ENCODE measurements at places on chromosomes 1 and 21.

- no peak for DNase-seq
Measured at GRCh38 chr1:1357871-1358432, 403 bp downstream of the MXRA8 start.

DNA sequence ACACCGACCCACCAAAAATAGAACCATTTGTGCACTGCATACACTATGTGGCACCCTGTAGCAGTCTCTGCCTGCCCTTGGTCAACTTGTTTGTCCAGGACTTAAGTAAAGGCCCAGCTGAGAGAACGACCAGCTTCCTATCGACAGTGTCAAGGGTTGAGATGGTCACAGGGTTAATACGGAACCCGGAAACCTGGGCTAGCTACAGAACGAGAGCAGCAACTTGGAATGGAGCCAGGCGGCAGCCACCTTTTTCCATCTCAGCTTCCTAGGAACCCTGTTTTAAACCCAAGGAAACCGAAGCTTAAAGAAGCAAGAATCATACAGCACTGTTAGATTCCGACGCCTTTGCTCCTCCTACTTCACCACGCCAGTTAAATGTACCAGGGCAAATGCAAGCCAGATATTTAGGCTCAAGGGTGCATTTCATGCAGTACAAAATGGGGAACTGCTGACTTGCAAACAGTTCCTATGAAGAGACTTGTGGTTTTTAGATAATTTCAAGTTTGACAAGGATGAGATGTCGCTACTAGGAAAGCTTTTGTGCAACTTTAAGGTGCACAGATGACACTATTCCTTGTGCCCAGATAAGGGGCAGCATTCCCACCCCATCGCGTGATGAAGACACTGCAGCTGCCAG lies 35.5 kb downstream of the SLC66A1 start:
- DNase-seq: no peak

DNA sequence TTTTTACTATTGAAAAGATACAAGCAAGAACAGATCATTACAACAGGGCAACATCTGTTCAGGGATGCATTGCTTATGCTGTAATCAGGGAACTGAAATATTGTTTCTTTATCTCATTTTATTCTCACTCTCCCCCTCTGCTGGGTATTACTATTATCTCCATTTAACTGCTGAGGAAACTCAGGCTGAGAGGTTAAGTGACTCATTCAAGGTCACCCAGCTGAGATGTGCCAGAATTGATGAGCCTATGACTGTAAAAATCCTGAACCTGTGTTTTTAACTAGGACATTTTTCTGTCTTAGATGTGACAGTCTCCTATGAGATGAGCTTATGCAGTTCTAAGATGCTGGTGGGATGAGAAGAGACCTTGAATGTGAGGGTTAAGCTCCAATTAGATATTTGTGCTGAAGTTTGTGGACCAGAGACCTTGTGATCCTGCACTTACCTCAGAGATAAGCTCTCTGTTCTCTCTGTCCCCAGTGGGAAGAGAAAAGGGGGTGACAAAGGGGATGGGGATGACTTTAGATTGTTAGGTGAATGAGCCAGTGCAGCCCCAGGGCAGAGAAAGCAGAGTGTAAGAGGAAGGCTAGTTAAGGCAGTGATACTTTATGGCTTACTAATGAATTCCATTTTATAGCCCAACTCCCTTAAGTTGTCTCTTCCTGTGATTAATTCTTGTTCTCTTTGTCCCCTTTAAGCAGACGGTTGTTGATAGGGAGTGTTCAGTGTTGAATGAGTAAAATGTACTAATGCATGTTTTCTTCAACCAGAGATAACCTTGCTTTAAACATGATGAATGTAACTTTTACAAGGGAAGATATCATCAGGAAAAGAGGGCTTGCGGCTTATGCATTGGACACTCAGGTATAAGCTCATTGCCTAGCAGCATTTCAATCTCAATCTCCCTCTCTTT lies 111.4 kb downstream of the HLX start:
- DNase-seq: no peak

DNA sequence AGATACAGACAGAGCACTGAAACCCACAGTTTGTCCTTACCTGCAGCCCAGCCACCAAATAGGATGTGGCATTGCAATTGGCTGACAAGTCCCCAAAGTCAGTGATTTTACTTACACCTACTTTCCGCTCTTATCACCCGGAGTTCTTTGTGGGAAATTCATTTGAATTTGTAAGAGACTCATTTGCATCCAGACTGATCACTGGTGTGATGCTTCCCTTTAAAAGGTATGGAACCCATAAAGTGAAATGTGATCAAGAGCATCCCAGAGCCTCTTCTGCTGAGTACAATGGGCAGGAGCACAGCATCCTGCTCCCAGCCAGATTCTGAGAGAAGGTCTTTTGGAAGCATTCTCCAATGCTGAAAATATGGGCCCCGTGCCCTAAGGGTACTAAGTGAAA lies 161.4 kb downstream of the DAB1 start:
- no peak for DNase-seq

GRCh38 chr1:172753964-172754363 lies 95.1 kb downstream of the FASLG start:
- DNase-seq: no peak

DNA sequence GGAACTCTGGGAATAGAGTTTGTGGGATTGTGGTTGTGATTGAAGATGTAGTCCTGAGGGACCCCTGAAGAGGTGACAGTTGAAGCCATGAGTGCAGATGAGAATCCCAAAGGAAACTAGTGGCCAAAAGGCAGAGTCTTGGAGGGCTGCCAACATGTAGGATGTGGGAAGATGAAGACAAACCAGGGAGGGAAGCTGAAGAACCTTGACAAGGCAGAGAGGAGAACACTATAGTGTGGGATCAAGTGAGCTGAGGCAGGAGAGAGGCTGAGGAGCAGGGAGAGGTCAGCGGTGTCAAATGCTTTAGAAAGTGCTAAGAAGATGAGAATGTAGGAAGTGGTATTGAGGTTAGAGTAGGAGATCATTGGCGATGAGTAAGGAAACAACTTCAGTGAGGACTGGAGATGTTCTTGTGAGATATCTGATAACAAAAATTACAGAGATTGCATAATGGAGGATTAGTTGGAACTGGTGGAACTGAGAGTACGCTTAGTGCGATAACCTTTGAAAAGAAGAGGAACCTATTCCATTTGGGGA lies 88.5 kb upstream of the VCAM1 start:
- no peak for DNase-seq

DNA sequence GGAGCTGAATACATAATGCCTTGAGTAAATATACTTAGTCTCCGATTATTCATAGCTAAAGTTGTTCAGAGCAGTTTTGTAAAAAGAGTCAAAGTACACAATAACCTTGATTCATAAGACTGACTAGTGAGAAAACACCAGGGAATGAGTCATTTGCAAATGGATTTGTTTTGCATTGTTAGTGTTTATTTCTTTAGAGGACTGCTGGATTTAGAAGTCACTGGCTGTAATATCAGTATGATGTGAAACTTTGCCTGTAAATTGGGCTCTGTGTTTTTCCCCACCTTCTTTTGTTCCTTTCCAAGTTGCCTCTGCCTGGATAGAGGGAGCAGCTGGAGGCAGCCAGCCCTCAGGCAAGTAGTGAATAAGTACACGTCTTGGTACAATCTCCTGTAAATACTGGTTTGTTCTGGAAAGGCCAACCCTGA lies 474.7 kb downstream of the NUF2 start:
- DNase-seq: peak; percentile 74

DNA sequence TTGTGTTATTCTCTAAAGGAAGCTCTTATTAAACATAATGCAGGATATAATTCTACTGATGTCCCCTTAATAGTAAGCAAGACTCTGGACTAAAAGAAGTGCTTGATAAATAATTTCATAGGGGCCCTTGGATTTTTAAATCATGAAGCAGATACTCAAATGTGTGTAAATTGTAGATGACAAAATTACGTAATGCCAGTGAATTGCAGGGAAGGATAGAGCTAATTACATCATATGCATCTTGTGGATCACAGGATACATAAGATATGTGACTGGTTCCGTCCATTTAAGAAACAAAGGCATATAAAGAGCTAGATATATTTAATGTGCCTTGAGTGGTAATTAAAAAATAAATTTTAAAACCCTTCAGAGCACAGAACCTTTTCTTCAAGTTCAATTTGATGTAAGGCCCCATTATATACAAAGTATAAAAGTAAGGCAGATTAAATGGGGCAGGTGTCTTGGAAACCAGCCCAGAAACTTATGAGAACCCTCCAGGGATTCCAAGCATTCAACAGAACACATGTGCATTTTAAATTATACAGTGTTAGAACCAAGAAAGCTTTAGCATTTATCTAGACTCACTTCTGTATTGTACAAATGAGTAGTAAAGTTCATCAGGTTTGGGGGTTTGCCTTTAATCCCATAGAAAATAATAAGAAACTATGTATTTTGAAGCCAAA lies 190.4 kb downstream of the NCAM2 start:
- DNase-seq: no peak

GRCh38 chr21:42337830-42338728 lies 12.7 kb downstream of the TFF2 start:
- DNase-seq: no peak

DNA sequence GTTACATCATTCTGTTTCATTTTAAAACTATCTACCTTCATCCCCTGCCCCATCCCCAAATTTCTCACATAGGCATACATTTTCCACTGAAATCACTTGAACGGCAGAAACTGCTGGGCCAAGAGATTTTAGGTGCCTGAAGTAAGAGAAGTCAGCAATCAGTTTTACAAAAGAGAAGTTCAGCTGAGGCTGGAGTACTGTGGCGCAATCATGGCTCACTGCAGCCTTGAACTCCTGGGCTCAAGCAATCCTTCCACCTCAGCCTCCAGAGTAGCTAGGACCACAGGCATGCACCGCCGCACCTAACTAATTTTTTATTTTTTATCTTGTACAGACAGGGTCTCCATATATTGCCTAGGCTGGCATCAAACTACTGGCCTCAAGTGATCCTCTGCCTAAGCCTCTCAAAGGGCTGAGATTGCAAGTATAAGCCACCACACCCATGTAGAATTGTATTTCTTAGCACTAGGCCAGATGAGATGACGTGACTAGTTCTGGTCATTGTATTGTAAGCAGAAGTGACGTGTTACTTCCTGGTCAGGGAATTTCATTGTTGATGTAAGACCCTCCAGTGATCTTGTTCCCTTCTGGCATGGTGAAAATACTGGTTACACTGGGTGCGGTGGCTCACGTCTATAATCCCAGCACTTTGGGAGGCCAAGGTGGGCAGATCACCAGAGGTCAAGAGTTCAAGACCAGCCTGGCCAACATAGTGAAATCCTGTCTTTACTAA lies 7.1 kb downstream of the BECN2 start:
- DNase-seq: no peak

DNA sequence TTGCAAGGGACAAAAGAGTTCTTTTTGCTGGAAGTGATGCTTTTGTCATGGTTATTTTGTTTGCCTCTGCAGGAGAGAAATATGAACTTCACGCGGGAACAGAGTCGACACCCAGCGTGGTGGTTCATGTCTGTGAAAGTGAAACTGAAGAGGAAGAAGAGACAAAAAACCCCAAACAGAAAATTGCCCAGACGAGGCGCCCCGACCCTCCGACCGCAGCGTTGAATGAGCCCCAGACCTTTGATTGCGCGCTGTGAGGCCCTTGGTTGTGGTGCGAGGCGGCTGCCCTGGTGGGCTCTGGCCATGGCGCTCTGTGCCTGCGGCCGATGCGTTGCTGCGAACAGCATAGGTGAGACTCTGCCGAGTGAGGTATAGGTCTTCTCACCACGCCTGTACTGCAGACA lies 20.9 kb upstream of the NCMAP start:
- DNase-seq: no peak

DNA sequence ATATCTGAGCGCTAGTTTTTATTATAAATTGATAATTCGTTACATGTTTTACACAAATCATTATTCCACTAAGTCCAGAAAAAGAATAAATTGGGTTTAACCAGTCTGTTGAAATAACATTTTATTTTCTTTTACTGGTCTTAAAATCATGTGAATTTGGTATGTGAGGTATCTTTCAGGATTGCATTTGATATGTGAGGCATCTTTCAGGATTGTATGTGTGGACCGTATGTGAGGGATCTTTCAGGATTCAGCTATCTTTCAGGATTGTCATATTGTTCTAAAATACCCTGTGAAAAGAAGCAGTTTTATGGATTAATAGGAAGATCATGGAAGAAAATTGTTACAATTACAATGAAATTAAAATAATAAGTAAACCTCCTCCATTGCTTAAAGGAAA lies 42.9 kb downstream of the USP25 start:
- DNase-seq: no peak

- no peak for DNase-seq
Measured at GRCh38 chr1:167786502-167786901, 64.7 kb downstream of the MPZL1 start.

DNA sequence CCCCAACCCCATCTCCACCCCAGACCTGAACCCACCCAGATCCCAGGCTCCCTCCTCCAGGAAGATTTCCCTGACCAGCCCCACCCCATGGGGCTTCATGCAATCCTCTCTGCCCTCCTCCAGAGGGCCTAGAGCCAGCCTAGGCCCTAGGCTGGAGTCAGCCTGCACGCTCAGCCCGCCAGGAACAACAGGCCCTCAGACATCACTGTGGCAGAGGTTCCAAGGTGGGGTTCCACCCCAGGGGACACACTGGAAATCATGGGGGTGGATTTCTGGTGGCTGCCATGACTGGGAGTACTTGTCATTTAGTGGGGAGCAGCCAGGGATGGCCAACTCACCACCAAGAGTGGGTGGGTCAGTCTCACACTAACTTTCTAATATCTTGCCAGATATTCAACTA lies 122.0 kb downstream of the GLIS1 start:
- DNase-seq: no peak

GRCh38 chr1:204224655-204225054 lies 10.9 kb upstream of the GOLT1A start:
- no peak for DNase-seq

DNA sequence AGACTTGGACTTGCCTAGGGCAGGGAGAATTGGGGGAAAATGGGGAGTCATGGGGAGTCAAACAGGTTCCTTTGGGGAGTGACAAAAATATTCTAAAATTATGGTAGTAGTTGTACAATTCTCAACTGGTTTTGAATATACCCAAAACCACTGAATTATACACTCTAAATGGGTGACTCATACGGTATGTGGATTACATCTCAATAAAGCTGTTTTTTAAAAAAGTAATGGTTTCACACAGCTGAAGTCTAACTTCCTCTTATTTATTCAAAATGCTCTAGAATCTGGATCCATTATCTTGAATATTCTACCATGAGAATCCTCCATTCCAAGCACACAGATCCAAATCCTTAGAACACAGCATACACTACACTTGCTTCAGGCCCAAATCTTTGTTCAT lies 11.1 kb downstream of the EIF4G3 start:
- DNase-seq: no peak

DNA sequence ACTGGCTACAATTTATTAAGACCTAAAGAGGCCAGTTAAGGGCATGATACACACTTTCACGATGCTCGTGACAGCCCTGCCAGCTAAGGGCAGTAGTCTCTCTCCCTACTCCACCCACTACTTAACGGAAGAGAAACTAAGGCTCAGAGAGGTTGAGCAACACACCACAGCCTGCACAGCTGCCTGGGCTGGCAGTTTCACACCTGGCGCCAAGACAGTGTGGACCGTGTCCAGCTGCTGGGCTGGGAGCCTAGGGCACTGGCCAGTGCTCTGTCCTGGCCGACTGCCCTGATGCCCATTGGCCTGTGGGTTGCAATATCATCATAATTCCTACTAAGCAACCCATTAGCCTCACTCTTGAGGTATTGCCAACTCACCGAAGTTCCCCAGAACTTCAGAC lies 27.6 kb downstream of the TENT5C start:
- DNase-seq: no peak
